Stimulated activated CD8-positive, alpha-beta memory T cell treated with anti-CD3 and anti-CD28 coated beads, Interleukin-7, amount 100 ng/mL, for 1 hour (primary cell): ENCODE measurements at places on chromosomes 3 and 15.

DNA sequence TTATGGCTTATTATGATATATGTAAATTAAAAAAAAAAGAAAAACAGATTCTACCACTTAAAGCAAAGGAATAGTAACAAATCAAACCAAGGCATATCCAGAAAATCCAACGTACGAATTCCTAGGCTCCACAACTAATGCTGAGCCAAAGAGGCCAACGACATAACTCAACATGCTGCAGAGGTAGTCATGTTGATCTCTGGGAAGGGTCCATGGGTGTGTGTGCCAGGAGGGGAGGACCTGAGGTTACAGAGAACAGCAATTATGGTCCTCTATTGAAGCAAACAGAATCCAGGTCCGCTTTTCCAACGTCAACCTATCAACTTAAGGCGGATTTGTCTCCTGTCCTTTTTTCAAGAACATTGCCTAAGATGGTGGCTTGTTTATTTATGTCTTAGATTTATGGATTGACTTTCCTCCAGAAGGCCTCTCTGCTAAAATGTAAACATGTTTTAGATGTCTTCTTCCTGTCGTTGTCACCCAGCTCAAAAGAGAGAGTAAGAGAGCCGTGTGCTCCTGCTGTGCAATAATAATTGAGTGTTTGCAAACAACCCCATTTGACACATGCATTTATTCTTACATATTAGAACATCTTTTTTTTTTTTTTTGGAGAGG is 20.4 kb downstream of the NANOGP8 start:
- no peak for DNase-seq

- no peak for DNase-seq
These were observed 126.8 kb upstream of the ARHGEF3 start for GRCh38 chr3:56928379-56929068.

DNA sequence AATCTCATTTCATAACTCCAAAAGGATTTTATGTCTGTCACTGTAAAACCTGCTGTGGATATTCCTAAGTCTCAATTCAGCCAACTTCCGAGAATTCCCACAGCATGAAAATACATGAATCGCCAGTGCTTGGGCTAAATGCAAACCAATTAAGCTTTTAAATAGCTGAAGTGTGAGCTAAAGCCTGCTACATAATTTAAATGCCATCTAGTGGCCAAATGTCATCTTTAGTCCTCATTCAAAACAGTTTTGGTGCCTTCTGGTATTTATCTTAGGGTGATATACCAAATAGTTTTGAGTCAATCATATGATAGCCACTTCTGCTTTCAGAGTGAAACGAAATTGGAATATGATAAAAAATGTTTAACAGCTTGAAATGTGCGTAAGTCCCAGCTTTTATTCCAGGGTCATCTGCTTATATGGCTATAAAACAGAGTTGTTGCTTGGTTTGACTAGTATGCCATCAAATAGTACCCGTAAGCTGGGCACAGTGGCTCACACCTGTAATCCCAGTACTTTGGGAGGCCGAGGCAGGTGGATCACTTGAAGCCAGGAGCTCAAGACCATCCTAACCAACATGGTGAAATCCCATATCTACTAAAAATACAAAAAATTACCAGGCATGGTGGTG is 41.8 kb upstream of the CCNL1 start:
- DNase-seq: no peak

- no peak for DNase-seq
These were observed 9.1 kb upstream of the ADPRH start for GRCh38 chr3:119570229-119570628.

- DNase-seq: no peak
These were observed 394.1 kb downstream of the PTPRG start for GRCh38 chr3:61955483-61955882.

GRCh38 chr3:167113035-167113830 is 266.9 kb downstream of the ZBBX start:
- no peak for DNase-seq

- DNase-seq: no peak
These were observed 3.7 kb upstream of the SLC9C1 start for GRCh38 chr3:112297714-112298113.

GRCh38 chr15:40525855-40526254 is 39.0 kb downstream of the CCDC32 start:
- DNase-seq: no peak

DNA sequence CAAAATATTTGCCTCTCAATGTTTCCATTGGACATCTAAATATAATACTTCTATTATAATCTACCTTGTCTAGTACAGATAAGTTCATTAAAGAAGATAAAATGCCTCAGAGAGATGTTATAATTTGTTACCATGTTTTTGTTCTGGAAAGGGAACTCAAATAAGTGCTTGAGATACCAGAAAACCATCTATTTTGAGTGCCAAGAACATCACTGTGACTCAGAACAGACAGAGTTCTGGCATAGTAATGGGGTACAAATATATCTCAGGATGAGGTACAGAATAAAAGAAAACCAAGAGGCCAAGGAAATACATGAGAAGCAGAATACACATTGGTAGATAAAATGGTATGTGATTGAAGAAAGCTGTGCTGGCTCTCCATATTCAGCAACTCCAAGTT is 58.9 kb downstream of the IMPG2 start:
- no peak for DNase-seq

- DNase-seq: no peak
These were observed 354.5 kb upstream of the SOX14 start for GRCh38 chr3:137409584-137409983.

- DNase-seq: no peak
These were observed 56.5 kb downstream of the GHSR start for GRCh38 chr3:172391592-172392302.

GRCh38 chr15:40219801-40220200 is 19.1 kb upstream of the PAK6 start:
- no peak for DNase-seq

- DNase-seq: no peak
These were observed 5.2 kb downstream of the GNAI2 start for GRCh38 chr3:50241163-50241562.

- DNase-seq: no peak
These were observed 105.8 kb downstream of the UBE3A start for GRCh38 chr15:25333049-25333448.

DNA sequence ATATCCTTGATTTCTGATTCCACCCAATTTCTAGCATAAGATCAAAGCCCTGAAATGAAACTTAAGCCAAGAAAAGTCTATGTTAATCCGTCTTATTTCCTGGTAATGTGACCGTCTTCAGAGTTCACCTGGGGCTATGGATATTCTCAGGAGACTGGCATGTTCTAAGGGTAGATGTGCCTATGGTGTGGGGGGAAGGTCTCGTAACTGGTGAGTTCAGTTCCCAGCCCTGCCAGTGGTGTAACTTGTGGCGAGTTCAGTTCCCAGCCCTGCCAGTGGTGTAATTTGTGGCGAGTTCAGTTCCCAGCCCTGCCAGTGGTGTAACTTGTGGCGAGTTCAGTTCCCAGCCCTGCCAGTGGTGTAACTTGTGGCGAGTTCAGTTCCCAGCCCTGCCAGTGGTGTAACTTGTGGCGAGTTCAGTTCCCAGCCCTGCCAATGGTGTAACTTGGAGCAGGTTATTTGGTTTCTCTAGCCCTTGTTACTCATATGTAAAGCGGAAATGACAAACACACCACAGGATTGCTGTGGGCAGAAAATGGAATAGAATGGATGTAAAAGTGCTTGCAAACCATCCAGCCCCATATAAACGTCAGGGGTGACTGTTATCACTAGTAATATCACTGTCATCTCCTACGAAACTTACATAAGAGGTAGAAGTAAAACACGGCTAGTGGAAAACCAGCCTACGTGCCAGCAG is 30.4 kb downstream of the SLC51A start:
- DNase-seq: no peak

GRCh38 chr15:79956354-79956939 is 14.5 kb downstream of the BCL2A1 start:
- no peak for DNase-seq

DNA sequence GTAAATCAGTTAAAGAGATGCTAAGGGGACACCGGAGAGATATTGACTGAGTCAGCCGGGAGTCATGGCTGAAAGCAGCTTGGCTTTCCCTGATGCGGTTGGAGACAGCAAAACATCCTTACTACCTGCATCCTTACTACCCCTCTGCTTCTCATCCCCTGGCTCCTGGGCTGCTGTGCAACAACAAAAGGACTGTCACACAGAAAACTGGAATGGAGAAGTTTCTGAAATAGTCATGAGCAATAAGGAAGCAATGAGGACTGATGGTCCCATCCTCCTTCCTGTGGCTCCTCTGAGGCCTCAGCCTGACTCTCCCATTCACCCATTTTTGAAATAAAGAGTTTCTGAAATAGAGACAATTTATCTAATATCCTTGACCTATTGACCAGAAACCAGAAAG is 1.1 kb downstream of the HCLS1 start:
- no peak for DNase-seq

DNA sequence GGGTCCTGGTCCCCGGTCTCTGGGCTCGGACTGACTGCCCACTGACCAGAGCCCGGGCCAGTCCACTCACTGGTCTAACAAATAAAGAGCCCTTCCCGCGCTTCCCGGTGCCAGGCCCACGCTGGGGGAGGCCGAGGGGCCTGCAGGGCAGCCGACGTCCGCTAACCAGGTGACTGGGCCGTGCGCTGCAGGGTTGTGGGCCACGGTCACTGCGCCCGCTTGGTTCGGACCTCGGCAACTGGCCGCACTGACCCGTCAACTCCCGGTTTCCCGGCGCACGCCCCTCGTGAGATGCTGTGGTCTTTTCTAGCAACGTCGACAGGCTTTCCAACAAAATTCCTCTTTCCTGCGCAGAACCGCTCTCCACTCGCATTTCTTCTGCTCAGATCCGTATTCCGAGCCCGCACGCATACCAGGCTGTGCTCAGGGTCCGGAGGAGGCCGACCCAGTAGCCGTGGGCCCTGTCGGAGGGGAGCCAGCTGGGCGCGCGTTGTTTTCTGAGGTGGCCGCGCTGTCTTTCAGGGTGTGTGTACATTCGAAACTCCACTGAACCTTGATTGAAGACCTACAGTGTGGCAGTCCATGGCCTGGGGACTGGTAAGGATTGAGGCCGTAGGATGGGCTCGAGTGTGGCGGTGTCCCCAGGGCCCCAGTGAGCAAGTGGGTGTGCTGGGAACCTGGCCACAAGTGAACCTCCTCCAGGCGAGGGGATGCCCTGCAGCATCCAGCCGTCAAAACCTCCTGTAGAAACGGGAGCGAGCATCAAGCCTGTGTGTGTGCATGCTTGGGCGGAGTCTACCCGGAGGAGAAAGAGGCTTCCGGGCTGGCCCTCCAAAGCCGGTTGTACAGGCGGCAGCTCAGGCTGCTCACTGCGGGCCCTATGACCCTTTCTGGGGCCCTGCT is 875 bp upstream of the NT5DC2 start:
- no peak for DNase-seq

DNA sequence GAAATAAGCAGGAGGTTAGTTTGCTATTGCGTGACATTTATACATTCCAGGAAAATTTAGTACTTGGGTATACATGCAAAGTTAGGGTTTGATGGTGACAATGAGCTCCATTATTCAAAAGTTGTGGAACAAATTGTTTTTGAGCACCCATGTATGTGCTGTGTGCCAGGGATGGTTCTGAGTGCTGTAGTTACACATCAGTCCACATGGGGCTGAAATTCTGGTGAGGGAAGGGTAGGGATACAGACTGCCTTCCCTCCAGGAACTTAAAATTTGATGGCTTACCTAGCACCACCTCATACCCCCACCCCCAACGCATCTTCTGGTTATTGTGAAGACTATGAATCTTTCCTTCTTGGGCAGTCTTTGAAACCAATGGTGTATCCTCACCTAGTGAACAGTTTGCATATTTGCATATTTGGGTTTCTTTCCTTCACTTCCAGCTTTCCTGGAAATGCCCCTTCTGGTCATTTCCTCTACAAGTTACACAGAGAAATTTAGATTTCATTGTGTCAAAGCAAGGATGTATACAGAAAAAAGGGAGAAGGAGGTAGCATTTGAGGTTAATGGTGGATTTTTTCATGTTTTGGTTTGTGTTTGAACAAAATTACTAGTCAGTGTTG is 222.0 kb upstream of the IL12A start:
- no peak for DNase-seq

DNA sequence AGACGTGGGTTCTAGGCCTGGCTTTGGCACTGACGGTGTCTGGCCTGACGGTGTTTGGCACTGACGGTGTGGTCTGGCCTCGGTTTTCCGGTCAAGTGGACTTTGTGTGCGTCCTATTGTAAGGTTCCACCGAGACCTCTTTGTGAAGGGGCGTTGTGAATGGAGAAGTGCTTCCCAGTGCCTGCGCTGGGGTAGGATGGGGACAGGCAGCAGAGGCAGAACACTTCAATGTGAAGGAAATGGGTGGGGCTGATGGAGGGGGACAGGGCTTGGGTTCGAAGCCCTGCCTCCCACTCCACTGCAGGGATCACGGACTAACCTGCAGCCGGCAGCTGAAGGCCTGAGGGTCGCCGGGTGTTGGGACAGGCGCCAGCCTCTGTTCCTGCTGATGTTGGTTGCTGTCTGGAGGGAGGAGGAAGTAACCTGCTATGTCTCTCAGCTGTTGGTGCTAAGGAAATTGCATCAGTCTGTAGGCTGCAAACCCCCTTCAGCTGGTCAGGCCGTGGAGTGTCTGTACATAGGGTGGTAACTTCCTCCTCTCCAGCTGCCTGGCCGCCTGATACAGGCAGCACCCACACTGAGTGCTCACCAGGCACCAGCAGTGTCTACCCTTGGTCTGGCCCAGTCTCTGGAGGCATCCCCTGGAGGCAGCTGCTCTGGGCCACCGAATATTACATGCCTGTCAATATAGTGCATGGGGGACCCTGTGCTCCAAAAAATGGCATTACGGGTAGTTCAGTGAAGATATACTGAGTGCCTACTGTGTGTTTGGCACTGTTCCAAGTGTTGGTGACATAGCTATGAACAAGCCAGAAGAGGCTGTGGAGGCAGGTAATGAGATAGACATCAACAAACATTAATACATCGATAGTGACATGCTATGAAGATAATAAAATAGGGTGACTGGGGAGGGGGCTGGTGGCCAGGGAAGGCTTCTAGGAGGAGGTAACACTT is 1.1 kb downstream of the TM6SF1 start:
- DNase-seq: no peak
